ENCODE measurements at places on chromosomes 5 and 9.

GRCh38 chr5:170623576-170624181 lies 119.9 kb downstream of the KCNIP1 start:
- DNase-seq: peak; percentile 76

GRCh38 chr5:16837305-16837704 lies 98.8 kb downstream of the MYO10 start:
- no peak for DNase-seq

- DNase-seq: no peak
These were observed 36.5 kb upstream of the RAD23B start for GRCh38 chr9:107246259-107247254.

DNA sequence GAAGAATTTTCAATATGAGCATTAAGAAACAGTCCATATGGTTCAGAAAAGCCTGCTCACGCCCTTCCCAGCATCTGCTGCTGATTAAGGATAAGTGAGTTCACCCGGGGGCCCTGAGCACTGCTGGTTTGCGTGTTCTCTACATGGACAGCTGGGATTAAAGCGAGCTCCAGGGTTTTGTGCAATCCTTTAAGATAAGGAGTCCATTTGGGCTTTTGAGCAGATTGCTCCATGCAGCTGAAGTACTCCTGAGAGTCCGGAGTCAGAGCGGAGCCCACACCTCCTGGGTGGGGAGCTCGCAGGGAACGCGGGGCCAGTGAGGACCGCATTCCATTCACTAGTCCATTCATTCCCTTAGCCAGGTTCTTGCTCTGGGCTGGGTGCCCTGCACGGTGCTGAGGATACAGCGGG lies 149.3 kb upstream of the COL5A1 start:
- DNase-seq: no peak

GRCh38 chr9:89734600-89735041 lies 129.8 kb downstream of the GADD45G start:
- DNase-seq: no peak

DNA sequence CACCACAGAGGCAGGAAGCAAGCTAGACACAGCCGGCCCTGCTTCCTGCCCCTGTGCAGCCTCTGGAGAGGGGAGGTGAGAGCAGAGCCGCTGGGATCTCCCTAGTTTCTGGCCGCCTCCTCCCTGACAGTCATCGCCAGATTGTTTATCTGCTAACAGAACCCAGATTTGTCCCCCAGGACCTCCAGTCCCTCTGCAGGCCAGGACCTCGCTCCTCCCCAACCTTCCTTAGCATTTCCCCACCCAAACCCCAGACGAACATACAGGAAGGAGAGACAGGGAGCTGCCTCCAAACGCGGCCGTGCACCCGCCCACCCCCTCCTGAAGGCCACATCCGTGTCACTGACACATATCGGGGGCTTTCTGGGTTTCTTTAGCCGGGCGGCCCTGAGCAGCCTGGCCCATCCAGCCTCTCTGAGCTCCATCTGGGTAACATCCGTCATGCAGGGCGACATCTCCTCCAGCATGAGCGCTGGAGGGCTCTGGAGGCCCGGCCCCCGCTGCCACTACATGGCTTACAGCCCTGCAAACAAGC lies 47.5 kb downstream of the DBH start:
- no peak for DNase-seq

- no peak for DNase-seq
These were observed 1.2 kb downstream of the DAPK1 start for GRCh38 chr9:87498811-87499360.

DNA sequence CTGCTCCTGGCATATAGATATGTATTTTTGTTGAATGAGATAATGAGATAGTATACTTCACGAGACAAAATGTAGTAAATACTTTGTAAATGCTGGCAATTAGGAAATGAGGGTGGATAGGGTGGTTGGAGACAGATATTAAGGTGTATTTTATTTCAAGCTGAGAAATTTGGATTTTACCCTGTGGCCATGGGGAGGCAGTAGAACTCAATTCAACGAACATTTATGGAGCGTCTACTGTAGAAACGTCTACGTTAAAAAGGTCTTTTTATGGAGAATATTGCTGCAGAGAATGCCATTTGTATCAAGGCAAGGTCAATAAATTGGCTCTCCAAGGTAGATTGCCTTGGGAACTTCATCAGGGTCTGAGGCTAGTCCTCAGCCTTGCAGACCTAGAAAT lies 21.5 kb upstream of the RALGPS1 start:
- DNase-seq: no peak

GRCh38 chr5:68548959-68549676 lies 333.6 kb downstream of the PIK3R1 start:
- DNase-seq: no peak

DNA sequence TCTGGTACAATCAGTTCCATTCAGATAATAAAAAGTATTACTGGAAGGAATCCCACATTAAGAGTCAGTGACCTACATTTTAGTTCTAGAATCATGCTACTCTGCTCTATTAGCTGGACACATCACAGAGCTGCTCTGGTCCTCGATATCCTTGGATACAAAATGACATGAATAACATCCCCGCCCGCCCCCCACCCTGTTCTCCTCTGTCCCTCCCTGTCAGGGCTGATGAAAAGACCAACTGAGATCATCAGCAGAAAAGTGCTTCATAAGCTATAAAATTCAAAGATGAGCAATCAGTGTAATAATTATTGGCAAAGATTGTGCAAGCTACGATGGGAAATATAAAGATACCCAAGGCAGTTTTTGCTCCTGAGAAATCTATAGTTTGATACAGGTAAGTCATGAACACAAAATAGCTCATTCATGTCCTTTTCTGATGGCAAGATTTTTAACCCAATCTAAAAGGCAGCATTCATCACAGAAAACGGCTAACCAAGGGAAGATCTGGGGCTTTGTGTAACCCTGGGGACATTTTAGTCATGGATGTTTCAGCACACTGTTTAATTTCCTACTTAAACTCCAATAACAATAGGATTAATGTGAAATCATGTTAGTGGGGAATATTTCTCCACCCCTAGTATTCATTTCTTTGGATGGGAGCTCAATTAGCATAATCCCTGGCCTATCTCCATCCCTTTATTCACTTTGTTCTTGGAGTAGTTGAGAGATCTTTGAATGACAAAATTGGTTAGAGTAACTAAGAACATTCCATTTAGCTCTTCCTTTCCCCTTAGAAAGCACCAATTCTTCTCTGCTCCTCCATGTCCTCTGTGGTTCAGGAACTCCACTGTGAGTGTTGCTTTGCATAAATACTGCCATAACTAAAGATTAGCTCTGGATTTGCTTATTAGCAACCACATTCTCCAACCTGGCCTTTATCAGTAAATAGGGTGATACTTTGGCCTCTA lies 459.4 kb upstream of the GRIA1 start:
- DNase-seq: no peak

DNA sequence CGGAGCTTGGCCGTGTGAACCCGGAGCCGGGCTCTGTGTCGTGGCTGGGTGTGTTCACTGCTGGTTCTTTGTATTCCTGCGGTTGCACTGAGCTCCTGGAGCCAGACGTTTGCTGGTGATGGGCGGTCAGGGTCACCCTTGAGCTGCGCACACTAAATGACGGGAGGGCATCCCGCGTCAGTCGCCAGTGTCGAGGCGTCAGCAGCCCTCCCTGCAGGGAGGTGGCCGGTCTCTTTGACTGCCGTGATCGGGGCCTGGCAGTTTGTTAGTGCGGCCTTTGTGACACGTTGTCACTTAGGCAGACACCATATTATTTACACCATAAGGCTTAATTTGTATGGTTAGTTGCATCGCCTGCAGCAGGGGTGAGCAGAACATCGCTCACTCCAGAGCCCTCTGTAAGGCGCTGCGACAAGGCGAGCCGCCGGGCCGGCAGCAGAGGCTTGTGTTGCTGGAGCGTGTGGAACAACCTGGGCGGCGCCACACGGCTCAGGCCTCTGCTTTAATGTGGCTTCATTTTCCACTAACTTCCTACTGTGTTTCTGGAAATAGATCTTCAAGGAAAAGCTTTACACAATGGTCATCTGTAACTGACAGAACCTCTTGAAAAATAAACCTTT lies 8.3 kb downstream of the NDUFS6 start:
- DNase-seq: no peak

GRCh38 chr5:153718713-153719112 lies 228.2 kb downstream of the GRIA1 start:
- no peak for DNase-seq

DNA sequence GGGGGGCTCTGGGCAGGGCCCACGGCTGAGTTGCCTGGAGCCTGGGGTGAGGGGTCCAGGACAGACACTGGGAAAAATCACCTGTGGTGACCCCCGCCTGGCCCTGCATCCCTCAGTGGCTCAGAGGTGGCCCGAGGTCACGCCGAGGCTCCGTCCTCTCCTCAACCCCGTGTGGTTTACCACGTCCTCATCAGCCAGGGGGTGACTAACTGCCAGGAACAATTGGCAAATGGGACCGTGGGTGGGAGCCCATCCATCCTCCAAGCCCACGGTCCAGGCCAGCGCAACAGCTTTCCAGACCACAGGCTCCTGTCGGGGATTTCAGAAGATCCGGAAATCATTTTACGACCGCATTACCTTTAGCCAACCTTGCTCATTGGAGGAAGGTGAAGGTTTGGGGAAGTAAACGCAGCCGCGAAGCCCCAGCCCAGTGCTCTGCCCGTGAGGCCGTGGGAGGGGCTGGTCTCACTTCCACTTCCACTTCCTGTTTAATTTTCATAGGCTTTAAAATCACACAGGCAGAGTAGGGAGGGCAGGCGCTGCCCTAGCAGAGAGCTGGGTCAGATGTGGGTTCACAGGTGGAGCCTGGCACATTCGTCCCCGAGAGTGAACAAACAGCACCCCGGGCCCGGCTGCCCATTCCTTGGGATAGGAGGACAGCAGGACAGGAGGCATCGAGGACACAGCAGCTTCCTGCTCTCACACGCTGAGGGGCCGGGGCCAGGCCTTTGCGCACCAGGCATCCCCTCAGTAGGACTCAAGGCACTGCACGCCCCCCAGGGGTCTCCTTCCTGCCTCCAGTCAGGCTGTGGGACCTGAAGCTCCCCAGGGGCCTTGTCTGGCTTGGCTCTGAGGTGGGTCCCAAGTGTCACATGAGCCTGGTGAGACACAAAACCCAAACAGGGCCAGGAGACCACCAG lies 19.8 kb upstream of the SLC9A3 start:
- no peak for DNase-seq

DNA sequence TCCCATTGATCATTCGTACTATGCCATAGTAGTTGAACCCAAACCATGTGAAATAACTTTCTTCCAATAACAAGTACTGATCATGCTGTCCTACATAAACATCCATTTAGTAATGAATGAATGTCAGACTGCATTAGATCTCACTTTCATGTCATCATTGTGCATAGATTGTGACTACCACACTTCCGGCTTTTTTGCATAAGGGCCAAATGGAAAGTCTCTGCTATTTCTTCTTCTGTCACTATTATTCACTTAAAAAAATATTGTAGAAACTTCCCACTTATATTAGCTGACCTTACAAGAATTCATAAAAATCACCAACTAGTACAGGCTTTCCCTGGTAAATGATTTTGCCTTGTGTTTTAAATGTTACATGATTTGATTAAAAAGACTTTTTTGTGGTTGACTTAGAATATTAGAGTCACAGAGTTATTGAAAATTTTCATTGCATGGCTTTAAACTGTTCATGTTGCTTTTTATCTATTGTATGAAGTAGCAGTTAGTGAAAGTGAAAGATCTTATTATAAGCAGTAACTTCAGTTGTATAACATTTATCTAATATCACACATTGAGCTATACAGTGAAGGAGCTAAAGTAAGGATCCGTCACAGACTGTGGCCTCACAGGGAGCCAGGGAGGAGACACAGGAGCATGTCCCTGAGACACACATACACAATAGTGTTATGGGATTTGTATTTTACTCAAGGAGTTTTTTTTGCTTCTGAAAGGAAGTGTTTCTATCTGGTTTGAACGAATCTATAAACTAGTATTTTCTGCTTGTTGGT lies 33.9 kb downstream of the LMNB1 start:
- no peak for DNase-seq

DNA sequence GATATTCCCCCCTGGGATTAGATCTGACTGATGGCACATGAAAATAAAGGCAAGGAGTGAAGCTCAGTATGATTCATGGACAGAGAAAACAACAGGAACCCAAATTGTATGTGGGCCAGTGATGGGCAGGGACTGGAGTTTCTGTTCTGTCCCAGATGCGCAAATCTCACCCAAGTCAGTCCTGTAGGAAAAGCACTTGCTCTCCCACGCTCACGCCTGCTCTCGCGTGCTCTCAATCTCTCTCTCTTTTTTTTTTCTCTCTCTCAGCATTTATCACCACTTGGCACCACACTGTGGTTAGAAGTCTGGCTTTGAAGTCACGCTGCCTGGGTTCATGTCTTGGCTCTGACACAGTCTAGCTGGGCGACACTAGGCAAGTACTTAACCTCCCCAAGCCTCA lies 106.5 kb upstream of the LRRTM2 start:
- peak; percentile 17 for DNase-seq

DNA sequence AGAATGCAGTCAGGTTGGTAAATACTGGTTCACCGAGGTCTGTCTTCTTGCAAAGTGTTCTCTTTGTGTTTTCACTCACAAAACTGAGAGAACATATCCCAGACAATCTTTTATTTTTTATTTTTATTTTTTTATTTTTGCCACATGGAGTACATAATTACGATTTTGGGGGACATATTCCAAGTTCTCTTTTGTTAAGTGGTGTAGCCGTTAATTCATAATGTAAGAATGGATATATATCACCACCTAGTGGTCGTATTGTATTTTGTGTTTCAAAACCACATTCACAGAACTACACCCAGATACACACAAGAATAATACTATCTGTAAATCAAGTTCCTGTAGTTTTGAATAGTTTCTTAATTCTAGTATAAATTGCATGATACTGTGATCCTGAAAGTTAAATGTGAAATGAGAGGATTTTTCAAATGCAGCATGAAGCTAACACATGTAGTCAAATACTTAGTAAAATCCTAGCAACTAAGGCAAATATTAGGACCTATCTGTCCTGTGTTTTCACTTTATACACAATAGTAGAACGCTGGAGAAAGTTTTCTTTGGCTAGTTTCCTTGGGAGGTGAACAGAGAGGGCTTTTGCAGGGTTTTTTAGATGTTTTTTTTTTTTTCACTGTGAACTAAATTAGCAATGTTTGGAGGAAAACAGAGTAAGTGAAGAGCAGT lies 92.7 kb downstream of the VCAN start:
- DNase-seq: no peak

DNA sequence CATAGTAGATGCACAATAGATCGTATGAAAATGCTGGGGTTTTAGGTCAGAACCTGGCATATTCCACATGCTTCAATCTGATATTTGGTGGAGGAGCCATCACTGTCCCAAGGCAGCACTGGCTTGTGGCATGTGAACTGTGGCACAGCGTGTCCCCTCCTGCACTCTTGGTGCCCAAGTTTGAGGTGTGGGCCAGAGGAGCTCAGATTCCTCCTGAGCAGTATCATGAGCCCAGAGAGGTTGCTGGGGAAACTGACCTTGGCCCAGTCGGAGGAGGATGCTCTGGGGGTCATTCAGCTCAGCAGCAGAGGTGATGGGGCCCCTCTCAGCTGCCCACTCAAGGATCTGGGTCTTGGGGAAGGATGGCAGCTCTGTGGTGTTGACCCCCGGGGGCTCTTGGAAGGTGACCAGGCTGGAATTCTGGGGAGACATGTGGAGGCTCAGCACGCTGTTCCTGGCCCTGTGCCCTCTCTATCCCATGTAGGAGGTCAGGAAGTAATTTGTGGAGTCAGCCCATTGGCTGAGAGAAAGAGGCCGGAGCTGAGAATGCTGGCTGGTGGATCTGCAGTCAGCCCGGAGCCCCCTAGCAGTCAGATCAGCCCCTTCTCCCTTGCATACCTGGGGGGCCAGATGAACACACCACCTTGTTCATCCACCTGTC lies 23.7 kb downstream of the FPGS start:
- DNase-seq: no peak

All from ecto neural progenitor cell (in vitro differentiated cells).